ENCODE measurements at places on chromosomes 2 and 18. TPM values are rescaled to one million over a fixed set of nuclear protein-coding genes. Genes with fewer than 3 reads are reported as not detected.

The GALR1 gene
- not detected for total RNA-seq

The TDRD15 gene
- 6.7 TPM for total RNA-seq

The DSG2 gene
- total RNA-seq, result 22.3 TPM

The PGAP1 gene
- total RNA-seq, result 4.5 TPM

DNA sequence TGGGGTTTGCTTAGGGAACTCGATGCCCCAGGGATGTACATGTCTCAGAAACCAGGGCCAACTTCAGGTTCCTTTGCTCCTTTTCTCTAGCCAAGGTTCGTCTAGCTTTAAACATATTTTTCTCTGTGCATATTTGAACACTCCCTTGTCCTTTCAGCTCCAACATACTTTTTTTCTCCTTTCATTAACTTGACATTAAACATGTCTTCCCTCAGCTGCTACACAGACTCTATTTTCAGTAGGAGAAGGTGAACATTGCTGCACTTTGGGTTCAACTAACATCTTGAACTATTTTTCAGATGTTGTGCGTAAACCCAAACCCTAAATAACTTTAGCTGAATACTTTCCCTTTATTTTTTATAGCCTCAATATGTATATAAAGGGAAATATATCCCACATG, 212.9 kb downstream of the MTX2 start:
- no peak for DNase-seq

- DNase-seq, result peak; percentile 12
Measured at GRCh38 chr2:58812771-58813344, 571.7 kb upstream of the FANCL start.

DNA sequence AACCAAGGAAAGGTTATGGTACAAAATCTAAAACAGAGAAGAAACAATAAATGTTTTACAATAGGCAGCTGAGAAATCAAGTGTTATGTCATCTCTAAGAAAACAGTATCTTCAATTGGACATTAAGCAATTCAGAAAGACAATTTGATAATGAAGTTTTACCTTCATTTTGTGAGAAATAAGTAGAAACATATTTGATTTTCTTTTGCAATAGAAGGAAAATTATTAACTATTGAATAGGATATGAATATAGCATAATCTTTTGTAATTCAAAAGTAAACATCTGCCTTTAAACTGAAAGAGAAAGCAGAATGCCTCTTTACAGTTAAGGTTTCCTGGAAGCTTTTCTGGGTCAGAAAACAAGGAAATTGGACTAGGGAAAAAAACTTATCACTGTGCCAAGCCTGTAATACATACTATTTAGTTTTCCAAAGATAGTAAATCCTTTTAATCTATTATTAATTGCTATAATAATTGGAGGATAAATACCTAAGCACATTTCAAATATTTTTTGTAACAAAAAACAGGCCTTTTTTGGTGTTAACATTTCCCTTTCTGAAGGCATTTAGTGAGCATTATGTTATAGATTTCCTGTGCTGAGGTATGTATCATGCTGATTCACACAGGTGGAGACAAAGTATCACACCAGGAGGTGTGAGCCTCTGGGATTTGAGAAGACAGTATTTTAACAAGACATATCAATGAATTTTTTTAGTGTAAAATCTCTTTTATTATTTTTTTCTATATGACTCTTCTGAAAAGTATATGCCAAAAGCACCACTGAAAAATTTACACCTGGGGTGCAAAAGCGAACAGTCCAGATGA, 947.0 kb upstream of the CDH2 start:
- DNase-seq, result no peak

DNA sequence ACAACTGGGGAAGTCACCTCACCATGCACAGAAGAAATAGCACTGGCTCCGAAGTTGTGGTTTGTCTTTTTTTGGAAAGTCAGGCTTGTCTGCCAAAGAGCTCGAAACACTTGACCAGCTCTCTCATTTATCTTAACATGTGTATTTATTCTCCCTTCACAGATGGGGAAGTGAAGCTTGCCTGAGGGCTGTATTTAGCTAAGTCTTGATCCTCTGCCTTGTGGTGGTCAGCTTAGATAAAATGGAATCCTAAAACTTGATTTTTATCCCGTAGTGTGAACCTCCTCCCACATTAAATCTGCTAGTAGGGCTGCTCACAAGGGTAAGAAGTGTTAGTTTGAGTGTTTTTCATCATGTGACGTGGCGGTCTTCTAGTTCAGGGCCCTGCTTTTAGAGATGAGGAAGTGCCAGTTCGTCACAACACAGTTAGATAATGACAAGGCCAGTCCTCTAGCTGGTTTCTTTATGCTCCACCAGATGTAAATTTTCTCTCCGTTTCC, 89.7 kb downstream of the TMEM247 start:
- no peak for DNase-seq

DNA sequence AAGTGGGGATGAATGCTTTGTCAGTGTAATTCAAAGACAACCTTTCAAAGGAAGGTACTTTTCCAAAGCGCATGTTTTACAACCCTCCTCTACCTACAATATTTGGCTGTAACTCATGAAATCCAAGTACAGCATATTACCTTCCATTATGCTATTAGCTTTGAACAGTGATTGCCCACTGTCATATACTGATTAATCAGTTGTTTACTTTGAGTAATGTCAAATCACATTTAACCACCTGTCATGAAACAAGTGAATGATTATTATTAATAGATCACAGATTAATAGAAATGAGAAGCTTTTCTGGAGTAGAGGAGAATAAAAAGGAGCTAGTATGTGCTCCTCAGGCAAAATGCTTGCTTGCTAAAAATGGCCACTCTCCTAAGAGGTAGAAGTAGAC, 150.5 kb upstream of the SMAD7 start:
- DNase-seq, result no peak

- no peak for DNase-seq
Measured at GRCh38 chr2:134489732-134490384, 228.9 kb downstream of the TMEM163 start.

DNA sequence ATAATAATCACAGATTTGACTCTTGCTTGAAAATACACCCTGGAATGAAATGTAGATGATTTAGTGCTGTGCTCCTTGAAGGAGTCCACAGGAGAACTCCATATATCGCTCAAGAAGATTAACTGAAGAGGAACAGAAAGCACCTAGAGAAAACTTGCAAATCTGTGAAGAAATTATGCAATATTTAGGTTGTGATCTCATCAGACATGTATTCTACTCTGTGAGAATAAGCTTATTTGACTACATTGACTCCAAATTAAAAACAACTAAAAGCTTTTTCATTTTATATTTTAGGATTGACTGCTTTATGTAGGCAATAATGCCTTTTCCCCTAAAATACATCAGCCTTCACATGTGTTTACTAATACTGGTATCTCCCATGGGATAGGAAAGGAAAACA, 906.6 kb upstream of the LRATD1 start:
- DNase-seq, result no peak
